Activated CD4-positive, CD25-positive, alpha-beta regulatory T cell (primary cell): ENCODE measurements at places on chromosomes 1 and 21.

DNA sequence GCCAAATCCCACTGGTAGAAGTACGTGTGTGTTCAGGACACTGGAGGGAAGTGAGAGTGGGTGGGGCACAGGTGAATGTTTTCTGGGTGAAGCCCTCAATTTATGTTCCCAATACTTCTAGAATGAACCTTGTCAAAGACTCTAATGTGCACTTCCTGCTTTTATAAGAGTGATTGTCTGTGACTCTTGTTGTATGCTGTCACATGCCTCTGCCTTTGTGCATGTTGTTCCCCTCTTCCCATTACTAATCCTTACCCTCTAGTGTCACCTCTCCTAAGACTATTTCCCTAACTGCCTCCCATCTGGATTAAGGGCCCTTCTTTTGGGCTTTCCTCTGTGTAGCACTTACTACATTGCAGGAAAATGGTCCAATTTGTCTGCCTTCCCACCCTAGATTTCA, 2.5 kb upstream of the LINGO4 start:
- no peak for DNase-seq

DNA sequence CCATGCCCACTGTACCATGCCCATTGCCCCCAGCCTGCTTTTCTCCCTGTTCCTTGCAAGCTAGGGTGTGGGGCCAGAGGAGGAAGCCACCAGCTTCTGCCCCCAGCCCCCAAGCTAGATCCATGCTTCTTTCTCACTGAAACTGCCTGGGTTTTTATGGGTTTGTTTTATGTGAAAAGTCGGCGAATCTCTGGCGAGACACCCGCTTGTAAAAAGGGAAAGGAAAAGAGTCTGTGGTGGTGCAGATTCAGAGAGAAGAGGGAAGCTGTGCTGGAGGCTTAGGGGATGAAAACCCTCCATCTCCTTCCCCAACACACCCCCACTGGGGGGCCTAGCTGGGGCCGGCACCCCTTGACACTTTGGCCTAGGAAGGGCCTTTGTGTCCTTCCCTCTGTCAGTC, 26.2 kb downstream of the GRHL3 start:
- no peak for DNase-seq

DNA sequence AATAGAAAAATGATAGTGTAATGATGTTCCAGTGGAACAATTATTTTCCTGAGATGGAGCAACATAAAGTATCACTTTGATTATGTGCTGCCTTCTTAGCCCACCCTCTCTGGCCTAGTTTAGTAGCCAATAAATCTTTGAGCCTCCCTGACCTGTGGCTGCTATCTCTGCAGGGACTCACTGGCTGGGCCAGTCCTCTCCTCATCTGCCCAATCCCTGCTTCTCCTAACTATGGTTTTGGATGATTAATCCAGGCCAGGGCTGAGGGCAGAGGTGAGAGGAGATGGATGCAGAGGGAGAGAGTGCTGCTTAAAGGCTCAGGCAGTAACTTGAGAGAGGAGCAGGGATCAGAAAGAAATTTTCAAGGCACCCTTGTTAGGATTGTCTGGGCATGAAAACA, 89.0 kb upstream of the CD34 start:
- no peak for DNase-seq

DNA sequence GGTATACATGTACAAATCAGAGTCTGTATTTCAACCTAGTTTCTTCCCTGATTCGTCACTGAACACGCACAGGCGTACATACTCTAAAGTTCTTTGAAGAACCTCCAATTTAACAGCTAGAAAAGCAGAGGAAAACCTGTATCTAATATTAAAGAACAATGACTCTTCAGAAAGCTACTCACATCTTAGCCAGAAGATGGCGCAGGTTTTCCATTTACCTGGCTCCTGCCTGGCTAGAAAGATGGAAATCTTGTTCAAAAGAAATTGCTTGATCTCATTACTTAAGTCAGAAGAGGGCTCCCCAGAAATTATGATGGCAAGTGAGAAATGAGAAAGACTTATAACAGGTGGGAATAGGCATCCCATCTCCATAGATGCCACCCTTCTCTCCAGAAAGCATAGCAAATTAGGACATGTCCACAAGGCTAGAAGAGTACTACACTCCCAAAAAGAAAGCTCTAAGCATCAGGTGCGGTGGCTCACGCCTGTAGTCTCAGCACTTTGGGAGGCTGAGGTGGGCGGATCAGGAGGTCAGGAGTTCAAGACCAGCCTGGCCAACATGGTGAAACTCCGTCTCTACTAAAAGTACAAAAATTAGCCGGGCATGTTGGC, 19.0 kb upstream of the L1TD1 start:
- no peak for DNase-seq

DNA sequence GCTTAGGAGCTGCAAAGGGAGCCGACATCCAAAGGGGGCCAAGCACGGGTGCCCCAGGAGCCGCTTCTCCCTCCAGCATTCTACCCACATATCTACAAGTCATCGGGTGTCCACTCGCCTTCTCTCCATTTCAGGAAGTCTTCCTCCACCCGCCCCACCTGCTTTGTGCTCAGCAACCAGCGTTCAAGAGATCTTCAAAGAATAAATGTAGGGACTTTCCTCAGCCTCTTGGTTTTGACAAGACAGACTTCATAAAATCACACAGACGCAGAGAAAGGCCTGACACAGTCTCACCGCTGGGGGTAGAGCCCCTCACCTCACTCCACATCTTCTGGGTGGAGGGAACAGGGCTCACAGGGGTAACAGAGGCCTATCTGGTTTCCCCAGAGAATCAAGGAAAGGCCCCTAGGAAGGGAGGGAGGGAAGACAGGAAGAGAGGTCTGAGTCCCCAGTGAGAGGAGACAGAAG, 49.5 kb downstream of the SSBP3 start:
- DNase-seq = no peak
